ENCODE measurements at places on chromosomes 4 and X.

DNA sequence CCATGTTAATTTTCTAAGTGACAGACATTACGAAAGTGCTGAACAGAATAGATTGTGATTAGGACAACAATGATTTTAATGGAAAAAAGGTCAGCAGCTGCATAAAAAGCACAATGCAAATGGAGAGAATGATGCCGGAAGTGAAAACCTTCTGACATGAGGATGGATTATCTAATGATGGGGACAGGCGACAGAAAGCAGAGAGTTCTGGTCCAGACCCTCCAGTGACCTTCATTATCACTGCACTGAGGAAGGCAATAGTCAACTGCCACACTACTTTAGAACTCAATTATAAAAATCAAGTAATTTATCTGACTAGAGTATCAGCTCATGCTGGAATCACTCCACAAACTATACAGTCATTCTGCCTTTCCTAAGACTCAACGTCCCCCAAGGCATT lies 746.1 kb upstream of the EPHA5 start:
- DNase-seq: no peak

- peak; percentile 1 for DNase-seq
These were observed 122.9 kb downstream of the UBE2NL start for GRCh38 chrX:144006811-144007210.

- DNase-seq: no peak
These were observed 212.7 kb downstream of the RPA4 start for GRCh38 chrX:97096385-97096784.

GRCh38 chr4:10180927-10181744 lies 64.5 kb upstream of the WDR1 start:
- peak; percentile 57 for DNase-seq

DNA sequence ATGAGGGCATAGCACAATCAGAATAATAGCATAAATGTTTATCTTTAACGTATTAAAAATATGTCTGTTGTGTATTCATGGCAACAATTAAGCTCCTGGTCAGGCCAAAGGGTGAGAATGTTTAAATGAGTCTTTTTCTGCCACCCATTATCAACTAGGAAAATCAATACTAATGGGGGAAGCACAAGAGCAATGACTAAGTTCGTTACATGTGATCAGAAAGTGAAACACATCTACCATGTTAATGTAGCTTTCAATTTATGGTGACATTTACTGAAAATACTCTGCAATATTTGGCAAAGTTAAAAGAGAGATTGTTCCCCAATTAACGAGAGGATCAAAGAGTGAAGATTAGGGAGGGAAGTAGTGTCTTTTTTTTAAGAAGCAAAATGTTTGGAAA lies 143.7 kb downstream of the NAA11 start:
- DNase-seq: no peak

DNA sequence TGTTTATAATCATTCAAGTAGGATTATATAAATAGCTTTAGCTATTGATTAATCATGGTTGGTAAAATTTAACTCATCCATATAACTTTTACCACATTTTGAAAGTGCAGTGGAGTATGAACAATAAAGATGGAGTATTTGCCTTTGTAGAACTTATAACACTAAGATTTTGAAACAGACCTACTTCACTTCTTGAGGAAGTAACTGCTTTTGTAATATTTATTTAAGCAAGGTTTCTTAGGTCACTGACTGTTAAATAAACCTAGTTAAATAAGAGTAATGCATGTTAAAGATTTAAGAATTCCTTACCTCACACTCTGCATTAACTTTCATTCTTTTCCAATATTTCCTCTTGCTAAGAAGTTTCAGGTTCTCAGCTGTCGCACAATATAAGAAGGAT lies 242.5 kb downstream of the CFAP299 start:
- DNase-seq: no peak

GRCh38 chr4:7124689-7125442 lies 57.0 kb upstream of the GRPEL1 start:
- DNase-seq: peak; percentile 92

GRCh38 chr4:111991797-111992196 lies 153.5 kb upstream of the FAM241A start:
- DNase-seq: peak; percentile 83

- peak; percentile 39 for DNase-seq
These were observed 204.9 kb downstream of the GBA3 start for GRCh38 chr4:22897520-22898108.

- no peak for DNase-seq
These were observed 33.6 kb upstream of the JAKMIP1 start for GRCh38 chr4:6233929-6234328.

GRCh38 chr4:17504081-17504480 lies 7.8 kb downstream of the QDPR start:
- DNase-seq: no peak

DNA sequence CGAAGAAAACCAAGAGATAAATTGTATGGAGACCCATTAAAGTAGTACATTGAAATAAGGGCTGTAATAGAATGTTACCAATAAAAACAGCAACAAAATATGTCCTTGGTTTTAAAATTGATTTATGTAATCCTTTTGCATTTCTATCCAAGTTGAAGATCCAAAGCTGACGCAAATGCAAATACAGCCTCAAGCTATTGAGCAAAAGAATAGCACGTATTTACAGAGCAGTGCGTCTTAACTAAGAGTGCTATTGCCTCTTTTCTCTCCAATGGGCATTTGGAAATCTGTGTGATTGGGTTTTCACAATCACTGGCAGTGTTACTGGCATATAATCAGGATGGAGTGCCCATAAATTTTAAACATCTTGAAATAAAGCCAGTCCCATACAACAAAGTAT lies 417.4 kb downstream of the TLL1 start:
- DNase-seq: no peak

- DNase-seq: no peak
These were observed 55.5 kb upstream of the AFAP1 start for GRCh38 chr4:7995135-7995534.

- DNase-seq: peak; percentile 65
These were observed at the start of gene MAMLD1 for GRCh38 chrX:150362599-150363481. MAMLD1 (plus strand) TSS chrX:150363317; CDS start chrX:150445517, 82,200 bp downstream.

- DNase-seq: peak; percentile 18
These were observed 31.1 kb downstream of the ACOX3 start for GRCh38 chr4:8409264-8410065.

GRCh38 chrX:9519546-9520216 lies 54.8 kb downstream of the TBL1X start:
- DNase-seq: peak; percentile 32

GRCh38 chr4:138510053-138510452 lies 267.9 kb upstream of the SLC7A11 start:
- DNase-seq: no peak

GRCh38 chr4:61500883-61501282 lies 300.8 kb downstream of the ADGRL3 start:
- DNase-seq: no peak

GRCh38 chr4:7646384-7647061 lies 211.8 kb upstream of the PSAPL1 start:
- no peak for DNase-seq
